CD14-positive monocyte (primary cell): ENCODE measurements at places on chromosomes 3 and 15.

- no peak for DNase-seq
These were observed 207.6 kb downstream of the ADAMTS17 start for GRCh38 chr15:100134089-100134583.

GRCh38 chr15:93070551-93071296 is 18.3 kb downstream of the RGMA start:
- DNase-seq = no peak

DNA sequence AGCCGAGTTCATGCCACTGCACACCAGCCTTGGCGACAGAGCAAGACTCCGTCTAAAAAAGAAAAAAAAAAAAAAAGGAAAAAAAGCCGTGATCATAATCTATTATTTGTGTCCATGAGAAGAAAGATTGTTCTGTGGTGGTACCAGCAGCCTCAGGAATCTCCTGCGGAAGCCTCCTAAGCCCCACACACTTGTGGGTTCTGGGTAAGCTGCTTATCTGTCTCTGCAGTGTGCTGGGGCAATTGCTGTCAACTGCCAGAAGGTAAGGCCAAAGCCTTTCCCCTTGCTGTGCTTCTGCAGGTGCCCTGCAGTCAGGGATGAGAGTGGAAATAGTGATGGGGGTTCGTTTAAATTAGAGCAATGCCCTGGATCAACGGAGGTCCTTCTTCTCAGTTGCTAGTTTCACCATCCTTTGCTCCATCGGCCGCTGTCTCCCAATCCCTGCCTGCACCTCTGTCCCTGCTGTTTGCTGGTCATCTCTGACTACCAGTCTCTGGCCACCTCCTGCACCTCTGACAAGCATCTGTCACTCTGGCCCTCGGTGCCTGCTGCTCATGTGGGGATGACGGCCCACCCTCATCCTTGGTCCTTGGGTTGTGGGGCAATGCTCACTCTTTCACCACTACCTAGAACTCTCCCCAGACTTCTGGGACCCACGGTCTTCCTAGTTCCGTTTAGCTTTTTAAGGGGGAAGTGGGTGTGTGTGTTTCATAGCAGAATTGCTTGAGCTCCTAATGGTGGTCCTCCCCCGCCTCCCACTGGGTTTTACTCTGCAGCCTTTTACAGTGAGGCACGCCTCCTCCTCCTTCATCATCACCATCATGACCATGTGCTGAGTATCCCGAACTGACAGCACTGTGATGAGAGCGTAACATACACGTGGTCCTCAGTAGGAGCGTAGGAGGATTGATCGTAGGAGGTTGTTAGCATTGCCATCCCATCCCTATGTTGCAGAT is 25.5 kb downstream of the CHRD start:
- no peak for DNase-seq

DNA sequence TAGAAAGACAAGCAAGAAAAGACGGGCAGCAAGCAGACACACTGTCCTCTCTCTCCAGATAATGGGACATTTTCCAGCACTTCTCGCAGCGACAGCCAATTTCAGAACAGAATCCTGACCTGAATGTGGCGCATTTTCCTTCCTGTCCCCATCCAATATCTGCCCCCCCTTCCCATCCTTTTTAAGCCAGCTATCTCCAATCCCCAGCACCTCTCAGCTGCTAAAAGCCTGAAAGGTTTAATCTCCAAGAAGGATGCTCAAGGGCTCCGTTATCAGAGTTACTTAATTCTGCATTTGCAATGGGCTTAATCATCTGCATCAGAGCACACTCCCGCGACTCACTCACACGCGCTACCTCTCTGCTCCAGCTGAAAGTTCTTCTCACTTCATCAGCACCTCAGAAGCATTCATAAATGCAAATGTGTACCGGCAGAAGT is 50.5 kb downstream of the SRGAP3 start:
- no peak for DNase-seq

GRCh38 chr3:146088840-146089239 is 72.1 kb downstream of the PLOD2 start:
- no peak for DNase-seq

- DNase-seq = no peak
These were observed 152.1 kb downstream of the GABRB3 start for GRCh38 chr15:26620528-26621458.

DNA sequence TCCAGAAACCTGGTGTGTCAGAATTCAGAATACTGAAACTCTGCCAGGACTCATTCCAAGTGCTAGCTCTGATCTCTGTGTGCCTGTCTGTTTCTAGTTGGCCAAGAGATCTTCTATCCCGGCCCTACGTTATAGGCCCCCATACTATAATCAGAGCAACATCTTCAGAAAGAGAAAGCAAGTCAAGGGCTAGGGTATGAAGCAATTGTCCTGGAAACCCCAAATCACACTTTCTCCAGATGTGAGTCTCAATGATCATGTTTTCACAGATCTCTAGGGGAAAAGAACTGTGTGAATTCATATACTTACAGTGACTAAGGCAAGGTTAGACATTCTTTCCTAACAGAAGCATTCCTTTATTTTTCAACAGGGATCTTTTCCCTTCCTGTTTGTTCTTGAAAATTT is 309.7 kb downstream of the SLC9A9 start:
- DNase-seq = no peak

GRCh38 chr3:187992609-187993008 is 161.3 kb upstream of the LPP start:
- no peak for DNase-seq

- DNase-seq = no peak
These were observed 380.7 kb upstream of the GOLIM4 start for GRCh38 chr3:168476360-168476980.

- no peak for DNase-seq
These were observed 5.8 kb upstream of the MESP1 start for GRCh38 chr15:89756897-89757296.

- DNase-seq = no peak
These were observed 26.4 kb upstream of the ZBED2 start for GRCh38 chr3:111621535-111621934.

GRCh38 chr15:75817138-75817935 is 25.9 kb upstream of the UBE2Q2 start:
- DNase-seq = peak; percentile 18

DNA sequence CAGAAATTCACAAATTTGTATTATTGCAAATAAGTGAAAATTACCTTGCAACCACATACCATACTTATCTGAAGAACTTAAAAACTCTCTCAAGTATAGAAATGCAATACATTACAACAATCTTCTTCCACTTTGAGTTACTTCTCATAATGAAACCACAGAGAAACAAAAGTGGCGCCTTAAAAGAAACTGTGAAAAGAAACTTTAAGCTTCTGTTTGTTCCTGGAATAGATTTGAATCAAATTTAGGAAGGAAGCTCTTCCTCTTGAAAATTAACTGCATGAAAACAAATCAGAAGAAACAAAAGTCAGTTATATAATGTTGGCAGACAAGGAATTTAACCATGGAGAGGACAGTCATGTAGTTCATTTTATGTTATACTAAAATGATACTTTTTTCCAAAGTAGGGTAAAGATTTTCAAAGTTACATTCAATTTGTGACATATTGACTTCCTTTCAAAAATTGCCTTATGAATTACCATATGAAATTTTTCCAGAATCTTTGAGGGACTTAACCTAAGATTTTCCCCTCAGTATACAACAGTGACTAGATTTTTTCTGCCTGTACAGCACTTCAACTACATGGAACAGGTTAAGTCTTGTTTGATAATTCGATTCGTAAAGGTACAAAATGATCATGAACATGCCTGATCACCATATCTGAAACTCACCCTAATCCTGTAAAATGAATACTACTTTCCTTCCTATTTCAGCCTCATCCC is 57.6 kb upstream of the TNFSF10 start:
- peak; percentile 34 for DNase-seq

DNA sequence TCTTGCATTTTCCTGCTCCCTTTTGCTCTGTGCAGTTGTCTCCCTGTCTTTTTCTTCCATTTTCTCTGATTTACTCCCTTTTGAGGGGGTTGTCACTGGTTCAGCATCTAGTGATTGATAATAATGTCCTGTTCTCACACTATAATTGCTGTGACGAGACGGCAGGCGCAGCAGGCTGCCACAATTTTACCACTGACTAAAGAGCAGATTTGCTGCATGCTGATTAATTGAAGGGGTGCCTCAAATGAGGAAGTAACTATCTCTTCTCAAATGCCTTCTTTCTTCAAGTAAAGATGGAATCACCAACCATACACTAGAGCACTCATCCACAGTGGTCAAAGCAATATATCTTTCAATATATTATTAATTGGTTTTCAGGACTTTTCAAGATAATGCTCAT is 219.3 kb downstream of the CBLB start:
- no peak for DNase-seq

DNA sequence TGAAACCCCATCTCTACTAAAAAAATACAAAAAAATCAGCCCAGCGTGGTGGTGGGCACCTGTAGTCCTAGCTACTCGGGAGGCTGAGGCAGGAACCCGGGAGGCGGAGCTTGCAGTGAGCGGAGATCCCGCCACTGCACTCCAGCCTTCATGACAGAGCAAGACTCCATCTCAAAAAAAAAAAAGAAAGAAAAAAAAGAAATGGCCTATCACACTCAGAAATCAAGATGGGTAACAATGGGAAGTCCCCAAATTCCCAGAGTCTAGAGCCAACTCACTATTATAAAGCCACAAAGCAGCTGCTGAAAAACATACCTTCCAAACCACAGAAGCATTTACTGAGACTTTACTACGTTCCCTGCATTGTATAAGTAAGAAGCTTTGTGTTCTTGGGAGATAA is 7.5 kb downstream of the HDGFL3 start:
- DNase-seq = no peak

GRCh38 chr3:138942271-138942670 is 4.7 kb downstream of the FOXL2 start:
- no peak for DNase-seq

DNA sequence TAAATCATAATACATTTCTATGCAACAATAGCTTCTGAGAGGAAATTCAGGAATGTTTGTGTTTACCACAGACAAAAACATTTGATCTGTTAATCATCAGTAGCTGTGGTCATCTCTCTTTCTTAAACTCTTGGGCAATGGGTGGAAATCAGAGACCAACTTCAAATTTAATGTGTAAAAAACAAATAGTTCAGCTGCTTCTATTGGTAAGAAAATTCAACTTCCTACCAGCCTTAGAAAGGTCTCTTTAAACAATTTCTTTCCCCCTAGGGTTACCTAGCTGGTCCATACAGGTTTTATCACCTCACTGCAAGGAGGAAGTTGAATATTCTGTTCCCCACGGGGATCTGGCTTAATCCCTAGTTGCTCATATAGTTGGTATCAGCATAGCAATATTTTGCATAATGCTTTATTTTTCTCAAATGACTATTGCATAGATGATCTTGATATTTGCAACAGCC is 20.3 kb upstream of the PPP4R2 start:
- DNase-seq = peak; percentile 73

DNA sequence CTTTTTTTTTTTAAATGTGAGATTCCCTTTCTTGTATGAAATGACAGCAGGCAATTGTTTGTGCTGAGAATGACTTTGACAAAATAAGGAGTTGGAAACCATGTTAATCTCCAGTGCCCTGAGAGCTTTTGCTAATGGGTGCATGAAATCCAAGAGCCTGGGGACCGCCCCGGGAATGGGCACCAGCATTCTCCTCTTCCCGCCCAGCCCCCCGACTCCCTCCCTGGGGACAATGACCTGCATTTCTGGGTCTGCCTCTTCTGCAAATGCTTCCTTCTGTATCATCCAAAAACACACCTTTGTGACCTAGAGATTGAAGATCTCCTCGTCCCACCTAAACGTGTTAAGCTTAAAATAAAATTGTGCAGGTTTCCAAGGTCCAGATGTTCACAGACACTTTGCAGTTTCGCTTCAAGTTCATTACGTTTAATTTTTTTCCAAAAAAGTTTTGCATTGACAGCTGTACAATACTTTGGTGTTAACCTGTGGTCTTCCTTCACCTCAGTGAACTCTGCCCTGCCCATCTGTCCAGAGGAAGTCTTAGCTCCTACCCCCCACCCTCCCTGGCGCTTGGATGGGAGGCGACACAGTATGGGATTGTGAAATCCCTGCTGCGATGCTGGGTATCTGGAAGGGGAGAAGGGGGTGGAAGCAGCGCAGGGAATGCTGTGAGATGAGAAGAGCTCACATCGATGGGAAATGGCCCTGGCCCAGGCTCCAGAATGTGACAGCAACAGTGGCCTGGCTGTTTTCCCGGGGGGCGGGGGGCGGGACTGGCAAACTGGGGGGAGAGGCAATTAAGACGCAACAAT is 50.1 kb downstream of the TLE3 start:
- no peak for DNase-seq

GRCh38 chr15:79938143-79938542 is 32.9 kb downstream of the BCL2A1 start:
- no peak for DNase-seq

DNA sequence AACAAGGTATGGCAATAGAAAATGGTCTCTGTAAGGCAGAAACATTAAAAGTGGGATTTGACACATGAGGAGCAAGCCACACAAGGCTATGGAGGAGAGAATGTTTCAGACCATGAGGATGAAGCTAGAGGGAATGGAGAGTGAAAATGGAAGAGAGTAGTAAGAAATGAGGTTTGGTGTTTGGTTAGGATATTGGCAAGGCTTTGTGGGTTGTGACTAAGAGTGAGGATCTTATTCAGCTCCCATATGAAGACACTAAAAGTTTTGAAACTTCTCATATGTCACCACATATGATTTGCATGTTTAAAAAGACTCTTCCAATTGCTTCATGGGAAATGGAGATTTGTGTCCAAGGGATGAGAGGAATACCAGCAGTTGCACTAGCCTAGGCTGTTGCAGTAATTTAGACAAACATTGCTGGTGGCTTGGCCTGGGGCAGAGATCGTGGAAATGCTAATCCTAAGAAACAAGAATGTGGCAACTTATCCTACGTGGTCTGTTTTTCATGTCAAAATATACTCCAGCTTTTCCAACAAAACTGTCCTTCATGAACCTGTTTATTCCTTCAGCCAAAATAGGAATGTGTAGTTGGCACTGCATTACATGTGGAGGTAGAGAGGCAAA is 749.0 kb downstream of the PDCD6IP start:
- no peak for DNase-seq

DNA sequence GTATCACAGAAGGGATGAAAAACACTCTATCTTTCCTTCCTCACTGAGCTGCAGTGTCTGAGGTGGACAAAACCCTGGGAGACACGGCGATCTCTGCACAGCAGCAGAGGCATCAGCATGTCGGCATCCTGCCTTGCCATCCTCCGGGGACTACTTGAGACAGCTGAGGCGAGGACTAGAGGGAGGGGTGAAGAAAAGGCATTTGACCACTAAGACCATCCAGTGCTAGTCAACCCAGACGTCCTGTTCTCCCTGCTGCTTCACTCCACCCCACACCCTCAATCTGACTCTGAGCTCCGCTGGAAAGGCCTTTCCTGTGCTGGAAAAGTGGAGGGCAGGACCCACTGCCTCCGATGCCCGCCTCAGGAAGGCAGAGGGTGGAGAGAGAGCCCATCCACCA is 67.3 kb downstream of the VGLL4 start:
- DNase-seq = no peak

- DNase-seq = no peak
These were observed 15.1 kb downstream of the HERC1 start for GRCh38 chr15:63818629-63819028.

- no peak for DNase-seq
These were observed 446.4 kb upstream of the CFAP20DC start for GRCh38 chr3:59496250-59496649.

DNA sequence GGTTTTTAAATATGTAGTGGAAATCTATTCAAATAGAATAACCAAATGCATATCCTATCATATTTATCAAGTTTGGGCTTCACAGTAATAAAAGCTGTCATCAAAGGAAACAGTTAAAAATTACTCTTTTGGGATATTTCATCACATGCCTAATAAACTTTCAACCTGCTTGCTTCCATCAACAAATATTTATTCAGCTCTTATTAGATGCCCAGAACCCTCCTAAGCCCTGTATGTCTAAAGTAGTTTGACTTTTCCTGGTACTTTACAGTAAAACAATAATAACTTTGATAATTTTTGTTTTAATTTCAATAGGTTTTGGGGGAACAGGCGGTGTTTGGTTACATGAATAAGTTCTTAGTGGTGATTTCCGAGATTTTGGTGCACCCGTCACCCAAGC is 37.5 kb upstream of the RARB start:
- no peak for DNase-seq
